ENCODE measurements at places on chromosomes 5 and 9.

GRCh38 chr9:87213948-87214347, 266.6 kb upstream of the GAS1 start:
- no peak for DNase-seq

GRCh38 chr5:57422993-57423392, 59.6 kb downstream of the ACTBL2 start:
- no peak for DNase-seq

GRCh38 chr5:20229303-20230005, 241.5 kb upstream of the CDH18 start:
- DNase-seq, result peak; percentile 48

GRCh38 chr5:125891061-125891725, 532.0 kb upstream of the GRAMD2B start:
- no peak for DNase-seq

- DNase-seq, result no peak
Measured at GRCh38 chr9:79131246-79131774, 440.5 kb upstream of the TLE4 start.

- DNase-seq, result no peak
Measured at GRCh38 chr5:36661456-36662220, 55.2 kb downstream of the SLC1A3 start.

DNA sequence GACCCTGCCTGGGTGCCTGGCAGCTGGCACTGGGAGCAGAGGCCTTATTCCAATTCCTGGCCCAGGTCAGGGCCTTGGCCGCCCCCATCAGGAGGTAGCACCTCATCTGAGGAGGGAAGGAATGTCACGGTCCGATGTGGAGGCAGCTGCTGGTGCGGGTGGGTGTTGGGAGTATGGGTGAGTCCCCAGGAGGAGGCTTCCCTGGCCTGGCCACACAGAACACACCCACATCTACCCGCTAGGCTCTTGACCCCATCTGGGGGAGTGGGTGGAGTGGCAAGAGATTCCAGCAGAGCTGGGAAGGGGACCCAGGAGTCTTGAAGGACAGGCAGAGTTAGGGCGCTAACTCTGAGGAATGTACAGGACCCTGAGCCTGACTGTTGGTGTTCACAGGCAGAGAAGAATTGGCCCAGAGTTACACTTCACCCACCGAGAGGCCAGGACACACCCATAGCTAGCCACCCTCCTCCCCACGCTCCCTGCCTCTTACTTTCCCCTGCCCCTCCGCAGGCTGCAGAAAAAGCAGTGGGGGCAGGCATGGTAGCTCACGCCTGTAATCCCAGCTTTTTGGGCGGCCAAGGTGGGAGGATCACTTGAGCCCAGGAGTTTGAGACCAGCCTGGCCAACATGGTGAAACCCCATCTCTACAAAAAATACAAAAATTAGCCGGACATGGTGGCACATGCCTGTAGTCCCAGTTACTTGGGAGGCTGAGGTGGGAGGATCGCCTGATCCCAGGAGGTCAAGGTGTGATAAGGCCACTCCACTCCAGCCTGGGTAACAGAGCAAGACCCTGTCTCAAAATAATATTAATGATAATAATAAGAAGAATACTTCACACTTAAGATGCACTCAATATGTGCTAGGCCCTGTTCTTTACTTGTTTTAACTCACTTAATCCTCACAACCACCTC, 6.0 kb downstream of the OLFML2A start:
- no peak for DNase-seq

GRCh38 chr5:7078901-7079300, 317.0 kb upstream of the ADCY2 start:
- DNase-seq, result no peak

- no peak for DNase-seq
Measured at GRCh38 chr5:16737209-16737608, 120.4 kb upstream of the RETREG1 start.

DNA sequence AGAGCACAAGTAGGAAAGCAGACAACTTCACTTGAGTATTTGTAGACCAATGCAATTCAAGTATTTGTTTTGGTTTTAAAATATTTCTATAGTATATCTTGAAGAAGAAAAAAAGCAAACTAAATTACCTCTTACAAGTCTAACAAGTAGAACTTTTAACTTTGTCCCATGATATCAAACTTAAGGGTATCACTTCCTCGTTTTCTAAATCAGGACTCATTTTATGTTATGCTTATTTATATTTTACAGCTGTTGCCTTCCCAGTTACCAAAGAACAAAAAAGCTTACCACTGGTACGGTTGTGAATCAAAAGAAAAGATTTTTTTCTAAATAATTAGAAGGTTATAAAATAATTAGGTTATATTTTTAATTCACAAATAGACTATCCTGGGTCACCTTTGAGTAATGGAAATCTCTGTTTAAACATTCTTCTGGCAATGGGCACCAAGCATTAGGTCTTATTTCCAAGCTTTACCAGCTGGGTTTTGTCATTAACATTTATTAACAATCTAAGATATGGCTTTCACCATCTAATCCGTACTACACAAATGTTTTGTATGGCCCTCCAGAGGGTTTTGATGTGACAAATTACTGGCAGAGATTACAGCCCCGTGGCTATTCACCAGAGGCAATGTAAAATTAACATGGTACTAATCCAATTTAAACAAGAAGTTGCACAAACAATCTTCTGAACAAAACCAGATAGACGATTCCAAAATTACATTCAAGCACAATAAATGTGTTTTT, 63.6 kb downstream of the CEP120 start:
- peak; percentile 85 for DNase-seq

- DNase-seq, result no peak
Measured at GRCh38 chr9:14215614-14216013, 98.3 kb downstream of the NFIB start.

DNA sequence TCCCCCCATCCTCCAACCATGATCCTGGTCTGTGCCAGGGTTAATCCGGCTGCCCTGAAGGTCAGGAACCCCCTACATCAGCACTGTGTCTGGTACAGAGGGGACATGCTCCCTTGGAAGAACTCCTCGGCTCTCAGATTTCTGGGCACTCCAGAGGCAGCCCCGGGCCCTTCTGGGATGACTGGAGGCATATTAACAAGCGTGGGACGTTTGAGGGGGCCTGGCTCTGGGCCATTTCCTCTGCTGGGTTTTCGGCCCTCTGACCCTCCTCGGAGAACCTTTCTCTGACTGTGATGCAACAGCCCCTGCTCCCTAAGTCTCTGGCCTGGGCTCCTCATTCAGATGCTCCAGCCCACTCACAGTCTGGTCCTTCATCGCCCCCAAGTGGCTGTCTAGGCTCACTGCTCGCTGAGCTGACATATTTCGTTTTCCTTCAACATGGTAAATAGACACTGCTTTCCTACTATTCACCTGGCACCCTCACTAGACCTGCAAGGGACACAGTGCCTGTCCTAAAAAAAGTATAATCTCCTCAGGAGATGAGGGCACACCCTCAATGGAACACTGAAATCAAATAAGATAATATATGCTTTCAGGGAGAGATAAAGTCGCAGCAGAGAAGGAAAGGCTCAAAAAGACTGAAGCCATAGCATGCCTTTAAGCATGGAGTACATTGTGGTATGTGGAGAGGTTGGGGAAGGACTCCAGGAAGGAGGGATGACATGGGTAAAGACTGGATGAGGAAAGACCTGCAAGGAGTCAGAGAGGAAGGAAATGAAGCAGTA, 404.7 kb upstream of the TRPC7 start:
- DNase-seq, result peak; percentile 76

GRCh38 chr9:12652973-12653372, 40.2 kb upstream of the TYRP1 start:
- no peak for DNase-seq

DNA sequence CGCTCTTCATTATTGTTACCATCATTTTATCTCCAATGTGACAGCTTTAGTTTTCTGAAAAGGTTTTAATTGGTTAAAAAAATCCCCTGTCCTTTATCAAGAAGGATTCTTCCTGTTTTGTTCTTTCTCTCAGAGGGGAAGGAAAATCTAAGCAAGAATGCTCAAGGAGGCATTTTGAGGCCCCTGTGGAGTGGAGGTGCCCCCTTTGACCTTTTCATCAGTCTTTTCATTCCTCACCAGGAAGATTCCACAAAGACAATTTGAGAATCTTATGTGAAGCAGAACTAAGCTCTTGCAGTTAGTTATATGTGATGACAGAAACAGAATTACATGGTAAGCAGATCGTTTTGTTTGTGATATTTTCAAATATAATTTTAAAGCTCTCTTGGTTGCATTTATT, 489.6 kb downstream of the MAN2A1 start:
- DNase-seq, result no peak

- DNase-seq, result no peak
Measured at GRCh38 chr5:159175547-159175946, 33.8 kb downstream of the RNF145 start.

DNA sequence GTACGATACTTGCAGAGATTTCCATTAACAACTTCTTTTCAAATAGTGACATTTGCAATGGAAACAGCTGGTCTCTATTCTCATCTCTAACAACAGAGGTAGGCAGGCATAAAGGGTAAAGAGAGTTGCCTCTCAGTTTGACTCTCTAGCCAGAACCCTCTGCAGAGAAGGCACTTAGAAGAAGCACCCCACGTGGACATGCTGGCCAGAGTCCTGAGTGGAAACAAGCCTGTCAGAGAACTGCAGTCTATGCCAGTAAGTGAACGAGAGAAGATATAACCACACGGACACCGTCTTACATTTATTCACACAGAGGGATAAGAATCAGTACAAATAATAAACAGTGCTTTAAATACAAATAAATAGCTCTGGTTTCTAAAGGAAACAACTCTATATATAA, 11.0 kb upstream of the LHX6 start:
- DNase-seq, result no peak

GRCh38 chr9:105295201-105295550, 50.7 kb downstream of the SLC44A1 start:
- no peak for DNase-seq

GRCh38 chr5:140214831-140215230, 39.8 kb downstream of the CYSTM1 start:
- no peak for DNase-seq

DNA sequence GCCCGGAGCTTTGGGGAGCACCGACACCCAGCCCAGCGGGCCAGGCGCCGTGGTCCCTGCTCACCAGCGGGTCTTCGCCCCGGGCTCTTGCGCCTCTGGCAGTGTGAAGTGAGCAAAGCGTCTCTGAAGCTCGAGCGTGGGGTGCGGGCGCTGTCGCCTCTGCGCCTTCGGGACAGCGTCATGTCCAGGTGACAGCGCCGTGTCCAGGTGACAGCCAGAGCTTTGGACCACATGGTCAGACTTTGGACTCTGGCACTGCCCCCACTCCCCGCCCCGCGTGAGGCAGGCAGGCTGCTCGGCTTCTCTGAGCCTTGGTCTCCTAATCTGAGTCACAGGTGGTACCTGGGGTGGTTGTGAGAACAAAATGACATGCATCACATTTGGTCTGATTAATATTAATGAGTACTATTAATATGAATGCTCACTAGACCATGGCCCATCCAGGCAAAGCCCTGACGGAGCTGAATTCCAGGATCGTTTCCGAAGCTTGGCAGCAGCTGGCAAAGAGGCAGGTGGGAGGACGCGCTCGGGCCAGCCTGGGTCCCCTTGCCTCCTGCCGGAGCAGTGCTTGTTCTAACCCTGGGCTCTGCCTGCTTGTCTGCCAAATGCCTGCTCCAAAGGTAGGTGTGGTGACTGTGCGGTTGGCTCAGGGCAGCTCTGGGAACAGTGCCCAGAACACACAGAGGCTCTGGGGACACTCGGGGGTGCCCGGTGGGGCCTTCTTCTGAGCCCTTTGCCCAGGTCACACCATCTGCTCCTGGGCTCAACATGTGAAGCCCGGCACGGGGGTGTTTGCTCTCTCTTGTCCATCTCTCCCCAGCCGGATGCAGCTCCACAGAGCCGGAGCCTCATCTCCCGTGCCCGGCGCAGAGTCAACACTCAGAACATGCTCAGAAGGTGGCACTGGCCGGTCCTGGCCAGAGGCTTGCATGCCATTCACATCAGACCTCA, 157.1 kb downstream of the OLFM1 start:
- DNase-seq, result no peak

DNA sequence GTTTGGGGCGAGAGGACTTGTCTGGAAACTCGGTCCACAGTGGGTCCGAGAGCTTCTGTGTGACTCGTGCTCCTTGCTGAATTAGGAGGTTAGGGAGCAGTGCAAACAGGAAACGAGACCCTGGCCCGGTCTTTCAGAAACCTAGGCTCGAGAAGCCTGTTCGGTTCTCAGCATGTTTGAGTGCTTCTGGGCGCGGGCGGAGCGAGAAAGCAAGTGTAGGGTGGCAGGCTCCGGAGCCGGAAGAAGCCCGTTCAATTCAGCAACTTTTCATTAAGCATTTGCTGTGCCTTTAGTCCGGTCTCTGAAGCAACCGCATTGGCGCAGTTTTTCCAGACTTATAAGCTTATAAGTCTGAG, 547 bp downstream of the CLTA start:
- DNase-seq, result peak; percentile 13

DNA sequence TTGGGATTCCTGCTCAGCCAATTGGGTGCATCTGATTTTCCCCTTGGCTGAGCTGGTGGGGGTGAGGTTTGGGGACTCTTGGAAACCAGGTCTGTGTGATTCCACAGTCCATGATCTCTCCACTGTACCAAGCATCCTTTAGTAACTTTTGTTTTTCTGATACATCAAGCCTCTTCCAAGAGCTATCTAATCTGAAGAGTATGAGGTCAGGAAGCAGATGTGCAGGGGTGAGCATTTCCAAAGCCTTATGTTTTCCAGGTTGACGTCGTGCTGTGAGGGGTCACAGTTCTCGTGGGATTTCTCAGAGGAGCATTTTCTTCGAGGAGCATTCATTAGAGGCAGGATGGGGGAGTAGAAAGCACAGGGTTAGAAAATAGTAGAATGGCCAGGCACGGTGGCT, 95.3 kb downstream of the KLF4 start:
- no peak for DNase-seq

DNA sequence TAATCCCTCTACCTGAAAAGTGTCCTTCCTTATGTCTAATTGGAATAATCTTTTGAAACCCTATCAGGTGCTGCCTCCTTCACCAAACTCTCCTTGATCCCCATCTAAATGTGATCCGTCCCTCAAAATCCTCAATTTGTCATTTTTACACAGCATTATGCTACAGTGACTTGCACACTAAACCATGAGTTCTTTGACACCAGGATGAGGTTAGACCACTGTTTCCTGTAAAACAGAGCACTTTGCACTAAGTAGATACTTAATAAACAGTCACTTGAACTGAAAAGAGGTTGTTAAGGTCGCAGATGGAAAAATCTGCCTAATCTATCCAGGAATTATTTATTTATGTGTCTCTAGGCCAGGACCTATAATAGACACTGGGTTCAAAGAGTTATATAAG, 44.2 kb upstream of the TLX3 start:
- DNase-seq, result no peak

DNA sequence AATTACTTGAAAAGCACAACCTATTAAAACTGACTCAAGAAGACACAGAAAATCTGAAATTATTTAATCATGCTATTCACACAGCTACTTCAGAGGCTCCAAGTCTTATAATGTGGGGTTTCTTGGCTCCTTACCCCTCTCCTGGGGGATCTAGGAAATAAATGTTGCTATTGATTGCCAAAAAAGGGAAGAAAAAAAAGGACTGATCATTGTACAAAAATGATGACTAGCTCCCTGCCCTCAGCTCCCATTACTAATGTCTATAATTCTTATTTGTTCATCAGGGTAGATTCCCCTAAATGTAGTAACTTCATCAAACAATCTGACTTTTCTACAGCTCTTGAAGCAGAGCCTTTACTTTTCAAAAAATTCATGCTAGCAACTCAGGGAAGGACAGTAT, 3.3 kb upstream of the SMC5 start:
- DNase-seq, result no peak

- DNase-seq, result no peak
Measured at GRCh38 chr9:131442351-131442750, 48.5 kb downstream of the PRRC2B start.

Measured in left lung (tissue), 14 donors.